ENCODE measurements at places on chromosomes 5 and 9. TPM values are rescaled to one million over a fixed set of nuclear protein-coding genes. Genes with fewer than 3 reads are reported as not detected.

TRIP13 gene
- 5.8 TPM for total RNA-seq

SLC6A18 gene
- total RNA-seq = not detected

- DNase-seq = no peak
These were observed 59.7 kb upstream of the IER5L start for GRCh38 chr9:129237803-129238202.

DNA sequence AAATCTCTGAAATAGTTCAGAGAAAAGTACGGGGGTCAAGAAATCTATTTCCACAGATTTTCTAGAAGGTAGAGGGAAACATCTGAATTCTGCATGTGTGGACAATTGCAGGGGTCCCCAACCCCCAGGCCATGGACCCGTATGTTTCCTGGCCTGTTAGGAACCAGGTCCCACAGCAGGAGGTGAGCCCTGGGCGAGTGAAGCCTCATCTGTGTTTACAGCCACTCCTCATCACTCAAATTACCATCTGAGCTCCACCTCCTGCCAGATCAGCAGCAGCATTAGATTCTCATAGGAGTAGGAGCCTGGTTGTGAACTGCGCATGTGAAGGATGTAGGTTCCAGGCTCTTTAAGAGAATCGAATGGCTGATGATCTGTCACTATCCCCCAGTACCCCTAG lies 200.5 kb upstream of the EDIL3 start:
- DNase-seq = no peak

C9orf50 gene
- total RNA-seq = not detected
